ENCODE measurements at places on chromosomes 6 and 20.

DNA sequence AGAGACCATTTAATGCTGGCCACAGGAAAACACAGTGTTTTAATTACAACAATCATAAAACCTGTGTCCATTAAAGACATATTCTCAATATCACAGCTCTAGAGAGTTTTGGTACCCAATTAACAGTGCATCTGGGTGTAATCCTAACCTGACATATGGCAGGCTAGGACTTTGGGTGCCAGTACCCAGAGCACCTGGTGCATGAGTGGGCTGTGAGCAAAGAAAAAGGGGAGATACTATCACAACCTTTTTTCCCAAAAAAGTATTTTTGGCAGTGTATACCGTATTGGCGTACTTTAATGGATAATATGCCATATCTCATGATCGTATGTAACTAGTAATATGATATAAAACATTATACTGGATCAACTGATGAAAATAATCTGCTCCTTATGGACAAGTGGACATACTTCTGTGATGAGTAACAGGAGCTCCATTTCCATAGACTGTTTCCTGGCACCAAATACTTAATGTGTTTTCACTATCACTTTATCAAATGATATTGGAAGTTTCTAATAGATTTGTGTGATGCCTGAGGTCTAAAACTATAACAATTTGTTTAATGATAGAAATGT lies 91.7 kb downstream of the COL19A1 start:
- no peak overlapping the region for H3K27ac ChIP-seq
- H3K27me3 ChIP-seq, result no peaks in the 10 kb centered on the region
- peaks cover 2% of the 10 kb centered on the region for H3K4me1 ChIP-seq
- no peak for DNase-seq
- no peak overlapping the region for H3K4me3 ChIP-seq

- DNase-seq, result no peak
- H3K36me3 ChIP-seq, result peaks cover 2% of the 10 kb centered on the region
- no peak overlapping the region for H3K4me3 ChIP-seq
- no peaks in the 10 kb centered on the region for H3K27me3 ChIP-seq
- H3K4me1 ChIP-seq, result no peaks in the 10 kb centered on the region
Observed at GRCh38 chr6:119283979-119284545, 65.5 kb downstream of the MAN1A1 start.

- no peak overlapping the region for H3K27ac ChIP-seq
- DNase-seq, result no peak
- no peaks in the 10 kb centered on the region for H3K36me3 ChIP-seq
- peaks cover 2% of the 10 kb centered on the region for H3K4me1 ChIP-seq
Observed at GRCh38 chr6:15793826-15794225, 131.0 kb upstream of the DTNBP1 start.

- H3K4me3 ChIP-seq, result no peak overlapping the region
- no peaks in the 10 kb centered on the region for H3K27me3 ChIP-seq
- no peaks in the 10 kb centered on the region for H3K4me1 ChIP-seq
- H3K36me3 ChIP-seq, result no peaks in the 10 kb centered on the region
- DNase-seq, result peak; percentile 74
- H3K27ac ChIP-seq, result no peak overlapping the region
Observed at GRCh38 chr6:154297721-154298120, 58.9 kb downstream of the IPCEF1 start.

- H3K4me3 ChIP-seq, result no peak overlapping the region
- no peaks in the 10 kb centered on the region for H3K36me3 ChIP-seq
- no peaks in the 10 kb centered on the region for H3K4me1 ChIP-seq
- DNase-seq, result no peak
- H3K27me3 ChIP-seq, result no peaks in the 10 kb centered on the region
Observed at GRCh38 chr6:125140808-125141207, 12.8 kb upstream of the TPD52L1 start.

GRCh38 chr20:16699293-16699692 lies 30.5 kb upstream of the SNRPB2 start:
- no peaks in the 10 kb centered on the region for H3K36me3 ChIP-seq
- H3K27ac ChIP-seq, result no peak overlapping the region

DNA sequence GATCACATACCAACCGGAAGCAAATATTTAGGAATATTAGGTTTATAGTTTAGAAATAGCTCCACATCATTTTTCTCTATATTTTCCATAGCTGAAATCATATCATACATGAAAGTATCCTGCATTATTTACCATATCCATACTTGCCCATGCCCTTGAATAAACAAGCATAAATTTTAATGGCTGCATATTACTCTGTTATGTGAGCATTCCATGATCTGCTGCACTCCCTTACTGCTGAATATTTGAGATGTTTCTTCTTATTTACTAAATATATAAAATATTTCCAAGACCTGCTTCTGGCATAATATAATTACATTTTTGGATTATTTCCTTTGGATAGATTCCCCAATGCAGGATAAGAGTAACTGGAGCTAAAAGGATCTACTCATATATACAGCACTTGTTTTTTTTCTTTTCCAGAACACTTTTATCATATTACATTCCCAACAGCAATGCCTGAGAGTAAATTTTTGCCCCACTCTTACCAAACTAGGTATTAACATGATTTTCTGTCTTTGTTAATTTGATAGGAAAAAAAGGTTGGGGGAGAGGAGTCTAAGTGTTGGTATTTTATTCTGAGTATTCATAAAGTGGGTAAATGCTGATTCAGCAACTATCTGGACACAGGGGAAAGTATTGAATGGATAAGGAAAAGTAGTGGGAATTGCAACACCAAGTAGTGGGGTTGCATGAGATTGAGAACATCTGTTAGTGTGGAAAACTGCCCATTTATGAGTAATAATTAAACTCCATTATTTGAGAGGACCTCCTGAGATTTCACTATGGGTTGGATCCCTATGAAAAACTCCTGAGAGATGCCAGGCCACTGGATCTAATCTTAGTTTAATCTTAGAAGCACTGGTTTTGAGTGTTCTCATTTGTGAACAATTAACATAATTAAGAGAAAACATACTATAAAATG lies 76.0 kb downstream of the MAN1A1 start:
- no peaks in the 10 kb centered on the region for H3K27me3 ChIP-seq
- H3K4me1 ChIP-seq, result no peaks in the 10 kb centered on the region
- H3K27ac ChIP-seq, result no peak overlapping the region
- H3K4me3 ChIP-seq, result no peak overlapping the region
- DNase-seq, result no peak

DNA sequence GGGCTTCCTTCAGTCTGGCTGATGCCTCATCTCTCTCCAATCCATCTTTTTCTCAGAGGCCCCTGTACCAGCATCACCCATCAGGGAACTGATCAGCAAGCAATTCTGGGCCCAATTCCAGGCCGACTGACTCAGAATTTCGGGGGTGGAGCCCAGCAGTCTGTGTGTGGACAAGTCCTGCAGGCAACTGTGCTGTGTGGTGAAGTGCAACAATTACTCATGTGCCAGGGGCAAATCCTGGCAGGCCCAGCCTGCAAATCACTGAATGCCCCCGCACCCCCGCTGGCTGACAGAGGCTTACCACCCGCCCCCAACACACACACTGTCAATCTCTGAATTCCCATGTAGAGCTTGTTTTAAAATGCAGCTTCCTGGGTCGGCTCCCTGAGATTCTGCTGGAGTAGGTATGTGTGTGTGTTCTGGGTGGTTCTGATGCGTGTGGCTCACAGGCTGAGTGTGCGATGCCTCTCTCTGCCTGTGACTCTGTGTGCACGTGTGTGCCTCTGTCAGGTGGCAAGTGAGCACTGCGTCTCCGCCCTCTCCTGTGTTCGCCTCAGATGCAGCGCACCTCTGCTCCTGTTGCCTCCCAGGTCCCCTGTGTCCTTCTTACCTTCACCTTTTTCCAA lies 45.4 kb downstream of the SSR1 start:
- no peak overlapping the region for H3K27ac ChIP-seq
- H3K36me3 ChIP-seq, result no peaks in the 10 kb centered on the region
- H3K27me3 ChIP-seq, result no peaks in the 10 kb centered on the region
- peaks cover 2% of the 10 kb centered on the region for H3K4me1 ChIP-seq

GRCh38 chr6:166262743-166263515 lies 45.3 kb downstream of the PRR18 start:
- H3K4me1 ChIP-seq, result no peaks in the 10 kb centered on the region
- no peak overlapping the region for H3K4me3 ChIP-seq
- DNase-seq, result no peak

- H3K4me1 ChIP-seq, result peaks cover 4% of the 10 kb centered on the region
- no peaks in the 10 kb centered on the region for H3K27me3 ChIP-seq
- H3K36me3 ChIP-seq, result peaks cover 55% of the 10 kb centered on the region
- DNase-seq, result peak; percentile 63
Observed at GRCh38 chr20:63890201-63890576, 4.7 kb upstream of the DNAJC5 start.

DNA sequence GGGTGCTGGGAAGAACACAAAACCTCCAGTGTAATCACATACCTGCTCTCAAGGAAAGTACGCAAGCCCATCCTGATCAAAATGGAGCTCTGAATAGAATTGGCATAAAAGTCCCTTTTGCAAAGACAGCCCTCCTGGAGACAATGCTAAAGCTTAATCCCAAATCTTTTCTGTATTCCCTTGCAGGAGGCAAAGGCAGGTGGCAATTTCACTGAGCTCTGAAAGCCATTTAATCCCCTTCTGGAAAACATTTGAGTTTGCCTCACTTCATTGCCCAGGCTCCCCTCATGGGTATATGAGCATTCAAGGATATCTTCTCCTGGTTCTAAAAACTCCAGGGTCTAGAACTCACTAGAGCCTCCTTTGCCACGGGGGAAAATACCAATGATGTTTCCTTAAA lies 310.2 kb upstream of the CNR1 start:
- DNase-seq, result no peak
- H3K4me3 ChIP-seq, result no peak overlapping the region
- no peaks in the 10 kb centered on the region for H3K36me3 ChIP-seq
- H3K4me1 ChIP-seq, result no peaks in the 10 kb centered on the region

GRCh38 chr6:158087224-158087867 lies 80.7 kb downstream of the SERAC1 start:
- DNase-seq, result no peak
- H3K4me3 ChIP-seq, result no peak overlapping the region
- no peaks in the 10 kb centered on the region for H3K27me3 ChIP-seq
- H3K4me1 ChIP-seq, result no peaks in the 10 kb centered on the region
- no peak overlapping the region for H3K27ac ChIP-seq

- H3K4me1 ChIP-seq, result peaks cover 19% of the 10 kb centered on the region
- H3K36me3 ChIP-seq, result no peaks in the 10 kb centered on the region
- H3K27me3 ChIP-seq, result no peaks in the 10 kb centered on the region
- H3K4me3 ChIP-seq, result no peak overlapping the region
- H3K27ac ChIP-seq, result no peak overlapping the region
- DNase-seq, result no peak
Observed at GRCh38 chr6:41731561-41732086, 3.8 kb downstream of the TFEB start.

DNA sequence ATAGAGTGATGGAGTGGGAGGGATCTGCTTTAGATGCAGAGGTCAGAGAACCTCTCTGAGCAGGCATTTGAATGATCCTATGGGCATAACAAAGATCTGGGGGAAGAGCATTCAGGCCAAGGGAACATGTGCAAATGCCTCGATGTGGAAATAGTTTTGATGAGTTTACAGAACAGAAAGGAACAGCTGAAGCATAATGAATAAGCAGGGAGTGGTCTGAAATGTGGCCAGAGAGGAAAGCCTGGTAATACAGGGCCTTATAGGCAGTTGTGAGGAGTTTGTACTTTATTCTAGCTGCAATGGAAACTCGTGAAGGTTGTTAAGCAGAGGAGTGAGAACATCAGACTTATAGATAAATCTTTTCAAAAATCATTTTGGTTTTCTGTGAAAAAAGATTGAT lies 33.0 kb upstream of the ME1 start:
- H3K36me3 ChIP-seq, result no peaks in the 10 kb centered on the region
- H3K27ac ChIP-seq, result no peak overlapping the region
- H3K4me1 ChIP-seq, result no peaks in the 10 kb centered on the region

GRCh38 chr20:35988910-35989463 lies 20.6 kb downstream of the CNBD2 start:
- DNase-seq, result no peak
- H3K27ac ChIP-seq, result no peak overlapping the region
- H3K36me3 ChIP-seq, result no peaks in the 10 kb centered on the region
- no peaks in the 10 kb centered on the region for H3K27me3 ChIP-seq

DNA sequence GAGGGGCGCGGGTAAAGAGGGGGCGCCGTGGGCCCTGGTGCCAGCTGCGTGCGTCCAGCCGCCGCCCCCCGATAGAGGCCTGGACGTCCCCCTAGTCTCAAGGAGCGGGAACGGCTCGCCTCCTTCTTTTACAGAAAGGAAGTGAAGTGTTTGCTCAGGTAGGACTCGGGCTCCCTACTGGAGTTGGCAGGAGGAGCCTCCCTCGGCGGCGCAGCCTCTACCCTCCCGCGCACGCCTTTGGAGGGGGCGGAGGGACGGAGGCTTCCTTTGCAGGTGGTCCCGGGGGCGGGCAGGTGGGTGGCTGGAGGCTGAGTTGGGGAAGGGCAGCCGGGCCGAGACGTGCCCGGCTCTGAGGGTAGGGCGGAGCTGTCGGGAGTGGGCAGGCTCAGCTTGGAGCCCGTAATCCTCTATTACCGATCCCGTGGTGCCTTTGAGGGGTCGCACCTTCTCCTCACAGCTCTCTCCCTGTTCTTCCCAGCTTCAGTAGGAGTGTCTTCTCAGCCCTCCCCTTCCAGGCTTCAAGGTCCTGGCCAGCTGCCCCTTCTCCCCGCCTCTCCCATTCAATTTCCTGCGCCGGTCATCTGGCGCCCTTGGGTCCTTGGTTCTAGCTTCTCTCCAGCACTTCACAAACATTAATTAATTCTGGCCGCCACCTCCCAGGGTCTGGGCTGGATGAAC lies 728 bp downstream of the ITPR3 start:
- no peak overlapping the region for H3K27ac ChIP-seq
- no peaks in the 10 kb centered on the region for H3K36me3 ChIP-seq
- H3K27me3 ChIP-seq, result peaks cover 4% of the 10 kb centered on the region
- peaks cover 12% of the 10 kb centered on the region for H3K4me1 ChIP-seq

DNA sequence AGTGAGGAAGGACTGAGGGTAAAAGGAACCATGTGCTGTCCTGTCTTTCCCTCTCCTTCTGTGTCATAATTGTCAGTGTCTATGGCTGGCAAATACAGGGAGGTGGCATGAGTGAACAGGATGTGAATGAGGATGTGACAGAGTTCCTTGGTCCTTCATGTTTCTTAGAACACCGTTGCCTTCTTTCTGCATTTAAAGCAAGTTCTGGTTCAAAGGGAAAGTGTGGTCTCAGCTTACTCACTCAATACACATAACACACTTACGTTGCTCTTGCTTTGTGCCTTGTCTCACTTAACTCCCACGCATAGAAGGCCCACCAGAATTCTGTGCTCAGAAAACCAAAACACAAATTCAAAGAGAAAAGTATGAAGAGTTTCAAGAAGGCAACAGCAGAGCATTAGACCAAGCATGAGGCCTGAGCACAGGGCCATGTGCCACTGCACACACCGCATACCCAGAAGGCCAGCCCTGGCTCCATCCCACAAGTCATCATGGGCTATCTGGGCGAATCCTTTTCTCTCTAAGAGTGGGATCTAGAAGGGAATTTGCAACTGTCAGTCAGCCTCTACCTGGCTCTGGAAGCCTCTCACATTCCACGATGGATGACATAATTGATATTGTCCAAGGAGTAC lies 38.9 kb upstream of the SAYSD1 start:
- no peaks in the 10 kb centered on the region for H3K36me3 ChIP-seq
- no peak for DNase-seq
- no peak overlapping the region for H3K27ac ChIP-seq
- H3K27me3 ChIP-seq, result no peaks in the 10 kb centered on the region
- no peak overlapping the region for H3K4me3 ChIP-seq
- no peaks in the 10 kb centered on the region for H3K4me1 ChIP-seq
